ENCODE measurements at places on chromosomes 1 and 21.
A peak's percentile ranks its signal among the peaks of the same experiment; 100 is the strongest.

GRCh38 chr1:15618655-15619525 is 1.6 kb downstream of the DDI2 start:
- DNase-seq: no peak

DNA sequence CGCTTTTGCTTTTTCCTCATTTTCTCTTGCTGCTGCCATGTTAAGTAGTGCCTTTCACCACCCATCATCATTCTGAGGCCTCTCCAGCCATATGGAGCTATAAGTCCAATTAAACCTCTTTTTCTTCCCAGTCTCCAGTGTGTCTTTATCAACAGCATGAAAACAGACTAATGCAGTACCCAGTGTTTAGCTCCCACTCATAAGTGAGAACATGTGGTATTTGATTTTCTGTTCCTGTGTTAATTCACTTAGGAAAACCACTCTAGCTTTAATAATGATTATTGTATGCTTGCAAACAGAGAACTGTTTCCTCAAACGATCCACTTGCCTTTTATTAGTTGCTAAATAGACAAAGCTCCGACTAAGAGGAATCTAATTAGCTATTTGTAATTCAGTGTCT is 43.3 kb downstream of the IL23R start:
- no peak for DNase-seq

DNA sequence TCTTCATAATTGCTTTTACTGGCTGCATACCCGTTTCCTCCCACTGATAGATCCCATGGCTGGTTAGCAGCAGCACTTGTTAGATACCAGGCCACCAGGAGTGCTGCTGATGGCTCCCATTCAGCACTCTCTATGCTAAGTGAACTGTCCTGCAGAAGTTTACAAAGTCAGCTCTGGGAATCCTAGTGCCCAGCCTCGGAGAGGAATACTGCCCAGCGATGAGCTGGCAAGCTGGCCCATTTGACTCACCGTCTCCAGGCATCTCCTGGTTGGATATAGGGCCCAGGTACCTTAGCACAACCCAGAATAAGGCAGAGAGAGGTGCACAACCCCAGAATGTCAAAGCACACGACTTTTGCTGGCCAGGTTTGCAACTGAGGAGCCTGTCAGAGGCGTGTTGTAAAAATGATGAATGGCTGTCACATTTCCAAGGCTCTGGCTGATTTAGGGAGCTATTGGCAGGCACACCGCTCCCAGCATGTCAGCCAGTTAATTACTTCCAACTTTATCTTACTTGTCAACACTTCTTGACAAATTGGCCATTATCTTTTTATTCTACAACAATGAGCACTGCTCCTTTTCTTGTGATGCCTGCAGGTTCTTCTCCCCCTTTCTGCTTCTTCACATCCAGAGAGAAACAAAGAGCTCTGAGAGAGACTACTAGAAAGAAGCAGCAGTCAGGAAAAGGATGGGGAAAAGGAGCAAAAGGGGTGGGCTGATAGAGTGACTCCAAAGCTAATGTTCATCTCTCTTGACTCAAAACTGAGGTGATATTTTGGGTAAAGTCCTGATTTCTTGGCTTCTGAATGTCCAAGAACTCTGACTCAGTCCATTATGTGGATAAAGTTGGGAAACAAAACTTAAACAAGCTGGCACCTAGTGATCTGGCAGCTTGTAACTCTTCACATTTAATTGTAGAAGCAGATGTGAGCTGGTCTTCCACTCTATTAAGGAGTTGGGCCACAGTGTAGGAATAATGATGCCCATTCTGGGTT is 10.8 kb upstream of the ANGPTL7 start:
- DNase-seq: no peak

DNA sequence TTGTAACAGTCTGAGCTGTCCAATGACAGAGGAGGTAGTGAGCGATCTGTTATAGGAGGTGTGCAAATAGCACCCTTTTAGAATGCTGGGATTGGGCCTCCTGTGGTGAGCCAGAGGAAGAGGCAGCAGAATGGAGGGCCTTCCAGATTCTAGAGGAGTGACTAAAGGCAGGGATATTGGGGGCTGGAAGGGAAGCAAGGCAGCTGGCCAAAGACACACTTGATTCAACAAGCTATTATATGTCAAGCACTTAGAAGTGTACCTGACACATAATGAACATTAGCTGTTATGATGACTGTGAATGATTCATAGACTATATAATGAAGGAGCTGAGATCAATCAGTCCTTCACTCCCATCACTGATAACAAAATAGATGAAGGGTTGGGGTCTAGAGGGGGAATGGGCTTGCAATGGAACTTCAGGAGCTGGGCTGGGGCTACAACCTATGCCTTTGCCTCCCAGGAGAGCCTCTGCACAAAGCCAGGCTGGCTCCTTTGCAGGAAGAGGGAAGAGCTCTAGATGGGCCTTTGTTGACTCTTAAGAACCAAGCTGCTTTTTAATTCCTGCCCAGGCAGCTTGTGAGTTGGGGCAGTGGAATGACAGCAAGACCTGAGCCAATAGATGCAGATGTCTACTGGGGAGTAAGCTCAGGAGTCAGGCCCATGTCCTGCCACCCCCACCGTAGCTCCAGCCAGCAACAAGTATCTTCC is 2.3 kb upstream of the MKNK1 start:
- no peak for DNase-seq

- DNase-seq: no peak
These were observed 28.2 kb upstream of the IKBKE start for GRCh38 chr1:206442101-206442500.

GRCh38 chr1:197149340-197149739 is 2.9 kb upstream of the ASPM start:
- no peak for DNase-seq

GRCh38 chr1:212455803-212456528 is 23.2 kb downstream of the NENF start:
- DNase-seq: peak; percentile 84

GRCh38 chr1:223653015-223653414 is 12.5 kb downstream of the CAPN8 start:
- no peak for DNase-seq

DNA sequence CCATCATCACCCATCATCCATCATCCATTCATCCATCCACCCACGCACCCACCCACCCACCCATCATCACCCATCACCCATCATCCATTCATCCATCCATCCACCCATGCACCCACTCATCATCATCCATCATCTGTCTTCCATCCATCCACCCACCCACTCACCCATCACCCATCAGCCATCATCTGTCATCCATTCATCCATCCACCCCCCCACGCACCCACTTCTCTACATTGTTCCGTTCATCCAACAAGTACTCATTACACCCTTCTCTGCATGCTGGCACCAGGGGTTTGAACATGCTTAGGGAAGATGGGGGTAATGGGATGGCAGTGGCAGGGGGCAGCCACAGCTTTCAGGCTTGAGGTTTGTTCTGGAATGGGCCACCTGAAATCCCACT is 82.1 kb downstream of the ADARB1 start:
- DNase-seq: no peak

DNA sequence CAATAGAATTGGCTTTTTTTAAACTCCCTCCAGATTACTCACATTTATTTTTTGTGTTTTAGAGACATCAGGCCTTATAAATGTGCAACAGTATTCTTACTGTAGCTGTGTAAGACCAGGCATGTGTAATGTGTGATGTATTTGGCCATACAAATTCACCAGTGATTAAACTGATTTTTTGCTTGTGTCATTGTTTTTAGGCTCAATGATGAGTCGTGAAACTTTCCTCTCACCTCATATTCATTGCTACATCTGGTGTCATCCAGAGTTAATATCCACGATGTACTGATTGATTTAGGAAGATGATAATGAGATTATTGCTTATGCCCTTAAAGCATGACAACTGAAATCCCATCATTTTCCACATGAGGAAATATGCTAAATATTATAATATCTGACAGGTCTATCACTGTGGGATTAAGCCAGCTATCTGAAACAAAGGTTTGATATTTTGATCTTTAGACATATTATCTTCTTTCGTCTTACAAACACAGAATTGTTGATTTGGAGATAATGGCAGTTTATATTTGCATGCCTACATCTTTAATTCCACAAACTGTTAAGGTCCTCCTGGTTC is 487.9 kb downstream of the PTBP2 start:
- DNase-seq: no peak

- DNase-seq: no peak
These were observed at the start of gene DRAXIN for GRCh38 chr1:11691302-11691914. DRAXIN (plus strand) TSS chr1:11691710; CDS start chr1:11706259, 14,549 bp downstream.

DNA sequence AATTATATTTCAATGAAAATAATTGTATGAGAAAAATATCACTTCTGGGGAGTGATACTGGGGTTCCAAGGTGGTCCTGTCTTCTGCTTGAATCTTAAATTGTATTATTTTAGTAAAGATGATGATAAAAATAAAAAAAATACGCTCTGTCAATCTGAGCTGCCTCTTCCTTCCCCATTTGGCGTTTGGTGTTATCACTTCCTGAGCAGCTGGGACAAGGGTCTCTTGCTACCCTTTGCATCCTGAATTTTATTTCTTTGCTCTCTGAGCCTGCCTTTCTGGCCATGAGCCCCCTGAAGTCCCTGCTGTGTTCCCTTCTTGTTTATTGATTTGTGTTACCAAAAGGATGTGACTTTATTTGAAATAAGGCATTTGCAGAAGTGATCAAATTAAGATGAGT is 111.0 kb downstream of the KCNJ6 start:
- no peak for DNase-seq

GRCh38 chr1:228898582-228898992 is 163.3 kb downstream of the RHOU start:
- no peak for DNase-seq

- no peak for DNase-seq
These were observed 20.2 kb downstream of the NFYC start for GRCh38 chr1:40711465-40712404.

DNA sequence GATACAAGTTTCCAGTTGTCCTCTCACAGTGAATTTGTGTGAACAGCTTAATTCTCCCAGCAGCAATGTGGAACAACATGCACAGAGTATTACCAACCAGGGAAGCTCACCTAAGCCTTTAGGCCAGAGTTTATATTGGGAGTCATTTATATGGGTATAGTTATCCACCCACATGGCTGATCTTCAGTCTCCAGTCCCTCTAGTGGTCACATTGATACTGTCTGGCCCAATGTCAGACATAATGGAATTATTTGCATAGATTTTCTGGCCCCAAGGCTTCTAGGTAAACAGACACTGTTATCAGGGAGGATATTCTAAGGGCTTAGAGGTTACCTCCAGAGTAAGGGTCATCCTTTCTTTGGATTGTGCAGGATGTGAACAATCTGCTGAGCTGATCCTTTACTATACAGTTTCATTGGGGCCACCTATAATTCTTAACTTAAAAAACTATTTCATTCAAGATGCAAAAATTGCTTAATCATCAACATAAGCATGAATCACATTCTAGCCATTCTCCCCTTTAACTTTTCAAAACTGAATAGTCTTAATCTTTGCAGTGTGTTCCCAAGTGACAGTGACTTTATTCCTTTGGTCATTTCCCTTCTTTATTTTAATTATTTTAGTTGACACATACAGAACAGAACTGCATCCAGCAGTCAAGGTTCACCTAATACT is 210.9 kb downstream of the LTN1 start:
- DNase-seq: no peak

DNA sequence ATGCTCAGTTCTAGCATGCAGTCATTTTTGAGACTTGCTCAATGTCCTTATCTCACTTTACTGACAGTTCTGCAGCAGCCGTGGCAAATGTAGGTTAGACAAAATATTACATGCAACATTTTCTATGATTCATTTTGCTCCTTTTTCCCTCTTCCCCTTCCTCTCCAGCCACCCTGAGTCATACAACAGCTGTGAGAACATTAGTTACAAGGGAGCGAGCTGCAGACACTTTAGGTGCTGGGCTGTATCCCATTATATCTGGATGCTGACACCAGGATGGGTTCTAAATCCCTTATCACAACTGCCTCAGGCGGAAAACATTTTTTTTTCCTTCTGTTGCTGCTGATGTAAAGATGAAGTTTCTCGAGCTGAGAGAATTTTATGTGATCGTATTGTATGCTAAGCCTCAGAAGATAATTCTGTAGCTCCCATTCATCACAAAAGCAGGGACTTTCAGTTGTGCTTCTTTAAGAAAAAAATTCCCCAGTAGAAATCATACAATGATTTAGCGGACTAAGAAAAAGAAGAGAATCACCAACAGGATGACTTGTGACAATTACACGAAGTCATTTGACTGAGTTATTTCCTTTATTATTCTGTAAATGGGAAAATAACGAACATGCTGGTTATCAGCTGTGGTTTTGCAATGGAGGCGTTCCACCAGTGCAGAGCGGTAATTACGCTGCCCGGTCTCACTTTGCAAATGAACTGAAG is 345.0 kb downstream of the DISC1 start:
- no peak for DNase-seq

DNA sequence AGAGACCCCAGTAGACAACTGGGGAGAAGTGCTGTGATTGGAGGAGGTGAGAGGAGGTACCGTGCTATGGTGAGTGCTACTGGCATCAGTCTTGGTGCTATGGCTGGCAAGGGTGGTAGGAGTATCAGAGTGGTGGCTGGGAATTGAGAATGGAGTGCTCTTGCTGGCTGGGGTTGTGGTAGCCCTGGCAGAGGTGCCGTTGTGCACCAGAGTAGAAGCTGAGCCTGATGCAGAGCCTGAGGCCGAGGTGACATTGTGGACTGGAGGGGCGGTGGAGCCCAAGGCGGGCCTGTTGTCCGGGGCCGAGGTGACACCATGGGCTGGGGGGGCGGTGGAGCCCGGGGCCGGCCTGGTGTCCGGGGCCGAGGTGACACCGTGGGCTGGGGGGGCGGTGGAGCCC is 14.6 kb downstream of the TRIM46 start:
- no peak for DNase-seq

DNA sequence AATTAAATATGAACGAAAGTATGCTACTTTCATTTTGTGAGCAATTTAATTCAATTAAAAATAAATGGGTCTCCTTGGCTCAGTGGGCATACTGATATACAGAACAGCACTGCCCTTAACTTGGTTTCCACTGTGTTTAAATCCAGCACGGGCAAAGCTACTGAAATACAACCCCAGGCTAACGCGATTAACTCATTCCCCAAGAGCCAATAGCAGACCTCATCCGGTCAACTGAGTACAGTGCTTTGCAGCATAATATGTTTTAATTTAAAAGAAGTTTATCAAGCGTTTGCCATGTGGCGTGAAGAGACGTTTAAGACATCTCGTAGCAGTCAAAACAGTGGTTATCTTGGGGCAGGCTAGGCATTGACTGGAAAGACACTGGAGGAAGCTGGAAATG is 118.6 kb downstream of the PROX1 start:
- no peak for DNase-seq

DNA sequence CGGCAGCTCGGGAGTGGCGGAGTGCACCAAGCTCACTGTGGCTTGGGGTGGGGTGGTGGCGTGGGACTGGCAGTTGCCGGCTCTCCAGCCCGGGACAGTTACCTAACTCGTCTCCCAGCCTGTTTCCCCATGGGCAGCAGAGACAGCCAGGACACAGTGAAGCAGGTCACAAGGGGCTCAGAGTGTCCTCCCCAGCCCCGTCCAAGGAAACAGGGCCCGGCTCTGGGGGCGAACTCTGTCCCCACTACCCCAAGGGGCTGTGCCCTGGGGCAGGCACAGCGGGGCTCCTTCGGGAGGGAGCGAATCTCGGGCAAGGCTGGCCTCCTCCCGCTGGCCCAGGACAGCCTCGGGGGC is 759 bp downstream of the GPR157 start:
- DNase-seq: no peak

GRCh38 chr1:37671261-37671660 is 21.1 kb upstream of the CDCA8 start:
- no peak for DNase-seq
